ENCODE measurements at places on chromosomes 12 and 14.

DNA sequence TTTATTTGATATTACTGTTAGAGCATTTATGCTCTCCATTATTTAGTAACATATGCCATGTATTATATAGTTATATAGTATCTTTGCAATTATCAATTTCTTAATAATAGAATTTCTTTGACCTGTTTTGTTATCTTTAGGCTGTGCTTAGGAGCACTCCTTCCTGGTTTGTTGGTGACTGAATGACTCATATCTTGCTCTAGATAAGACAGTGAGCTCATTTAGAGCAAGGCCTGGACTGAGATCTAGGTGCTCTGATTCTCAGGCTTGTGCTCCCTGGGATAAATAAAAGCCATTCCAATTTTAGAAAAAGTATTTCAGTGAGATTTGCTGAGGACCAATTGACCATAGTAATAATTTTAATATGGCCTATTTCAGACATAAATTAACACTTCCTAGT is 951.2 kb downstream of the FLRT2 start:
- no peak for DNase-seq

DNA sequence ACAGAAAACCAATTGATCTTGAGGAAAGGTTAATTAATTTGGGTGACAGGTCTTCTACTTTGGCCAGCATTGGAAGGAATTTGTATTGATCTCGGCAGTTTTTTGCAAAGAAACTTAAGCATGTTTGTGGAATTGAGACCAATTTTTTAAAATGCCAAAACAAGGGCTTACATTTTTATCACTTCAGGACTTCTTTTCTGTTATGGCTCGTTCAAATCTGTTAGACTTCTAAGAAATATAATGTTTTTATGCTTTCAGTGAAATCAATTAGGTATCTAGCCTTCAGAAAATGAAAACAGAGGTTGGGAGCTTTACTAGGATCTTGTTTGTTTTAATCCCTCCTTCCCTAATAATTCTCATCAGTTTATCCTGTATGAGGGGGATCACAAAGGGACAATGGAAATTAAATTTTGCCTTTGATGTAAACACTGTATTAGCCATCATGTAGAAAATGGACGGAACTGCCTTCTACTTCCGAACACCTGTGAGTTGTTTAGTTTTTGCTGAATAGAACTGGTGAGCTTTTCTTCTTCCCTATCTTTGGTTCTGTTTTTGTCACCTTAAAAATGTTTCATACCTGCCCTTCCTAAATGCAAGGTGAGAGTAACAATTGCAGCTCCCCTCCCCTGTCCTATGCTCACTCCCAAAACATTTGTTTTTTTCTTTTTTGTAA is 7.8 kb downstream of the FOXA1 start:
- no peak for DNase-seq

GRCh38 chr14:94649543-94650443 is 37.6 kb downstream of the SERPINA3 start:
- DNase-seq: no peak

GRCh38 chr12:105897311-105897725 is 241.4 kb downstream of the NUAK1 start:
- DNase-seq: no peak

Measured in AG09309 (cell line).